ENCODE measurements at places on chromosomes 2 and 18.

DNA sequence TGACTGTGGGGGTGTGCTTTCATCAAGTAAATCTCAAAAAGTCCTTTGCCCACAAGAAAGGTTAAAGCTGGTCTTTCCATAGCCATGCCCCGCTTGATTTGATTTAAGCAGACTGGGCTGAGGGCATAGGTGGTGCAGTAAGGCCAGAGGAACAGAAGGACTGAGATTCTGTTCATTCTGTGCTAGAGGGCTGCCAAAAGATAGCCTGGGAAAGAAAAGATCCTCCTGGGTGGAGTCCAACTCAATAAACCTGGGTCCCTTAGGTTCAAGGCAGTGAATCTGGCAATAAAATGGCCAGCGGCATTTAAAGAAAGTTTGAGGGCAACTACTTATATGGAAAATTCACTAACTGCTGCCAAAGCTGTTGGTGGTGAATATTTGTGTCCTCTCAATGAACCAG is 59.2 kb upstream of the MAP3K20 start:
- DNase-seq = no peak

- DNase-seq = no peak
Observed at GRCh38 chr2:238936162-238937052, 88.5 kb downstream of the TWIST2 start.

- no peak for DNase-seq
Observed at GRCh38 chr2:113826346-113827285, 63.3 kb upstream of the ACTR3 start.

- no peak for DNase-seq
Observed at GRCh38 chr2:38147333-38148121, 71.6 kb upstream of the CYP1B1 start.

DNA sequence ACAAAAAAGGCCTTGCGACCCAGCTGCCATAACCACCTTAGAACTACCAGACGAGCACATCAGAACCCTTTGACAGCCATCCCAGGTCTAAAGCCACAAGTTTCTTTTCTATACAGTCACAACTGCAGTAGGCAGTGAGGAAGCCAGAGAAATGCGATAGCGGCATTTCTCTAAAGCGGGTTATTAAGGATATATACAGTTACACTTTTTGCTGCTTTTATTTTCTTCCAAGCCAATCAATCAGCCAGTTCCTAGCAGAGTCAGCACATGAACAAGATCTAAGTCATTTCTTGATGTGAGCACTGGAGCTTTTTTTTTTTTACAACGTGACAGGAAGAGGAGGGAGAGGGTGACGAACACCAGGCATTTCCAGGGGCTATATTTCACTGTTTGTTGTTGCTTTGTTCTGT is 48.8 kb downstream of the FEZ2 start:
- DNase-seq = no peak

DNA sequence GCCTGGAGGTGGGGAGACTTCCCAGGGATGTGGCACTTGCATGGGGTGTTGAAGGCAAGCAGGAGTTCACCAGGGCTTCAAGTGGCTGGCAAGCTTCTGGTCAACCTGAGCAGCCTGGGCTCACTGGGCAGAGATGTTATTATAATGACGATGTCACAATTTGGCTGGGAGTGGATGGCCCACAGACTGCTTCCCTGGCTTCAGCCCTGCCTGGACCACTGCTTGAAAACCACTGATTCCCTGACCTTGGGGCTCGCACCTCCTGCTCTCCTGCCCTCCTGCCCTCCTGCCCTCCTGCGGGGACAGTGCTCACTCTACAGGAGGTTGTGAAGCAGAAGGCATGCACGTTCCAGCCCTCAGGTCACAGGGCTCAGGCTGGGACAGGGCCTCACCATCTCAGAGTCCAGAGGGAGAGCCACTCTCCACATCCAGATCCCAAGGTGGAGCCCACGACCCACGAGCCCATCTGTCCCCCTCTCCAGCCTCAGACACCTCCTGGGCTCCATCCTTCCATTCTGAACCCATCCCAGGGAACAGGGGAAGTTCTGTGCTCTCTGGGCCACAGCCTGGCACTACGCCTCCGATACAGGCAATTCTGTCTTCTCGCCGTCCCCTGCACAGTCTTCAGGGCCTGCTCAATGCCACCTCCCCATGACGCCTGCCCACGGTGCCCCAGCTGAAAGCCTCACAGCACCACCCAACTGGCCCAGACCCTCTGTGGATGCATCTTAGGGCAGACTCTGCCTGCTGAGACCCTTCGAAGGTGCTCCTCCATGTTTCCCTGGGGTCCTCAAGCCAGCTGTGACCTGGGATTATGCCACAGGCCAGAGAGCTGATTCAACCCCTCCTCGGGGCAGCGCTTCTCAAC is 241.6 kb upstream of the RAB6C start:
- DNase-seq = no peak

GRCh38 chr18:25230658-25231326 is 121.2 kb downstream of the ZNF521 start:
- no peak for DNase-seq

- no peak for DNase-seq
Observed at GRCh38 chr2:99753505-99753904, 263.7 kb upstream of the REV1 start.

GRCh38 chr2:116145031-116145430 is 1669.5 kb upstream of the DDX18 start:
- no peak for DNase-seq

GRCh38 chr2:96131152-96131812 is 7.0 kb downstream of the ASTL start:
- DNase-seq = no peak

DNA sequence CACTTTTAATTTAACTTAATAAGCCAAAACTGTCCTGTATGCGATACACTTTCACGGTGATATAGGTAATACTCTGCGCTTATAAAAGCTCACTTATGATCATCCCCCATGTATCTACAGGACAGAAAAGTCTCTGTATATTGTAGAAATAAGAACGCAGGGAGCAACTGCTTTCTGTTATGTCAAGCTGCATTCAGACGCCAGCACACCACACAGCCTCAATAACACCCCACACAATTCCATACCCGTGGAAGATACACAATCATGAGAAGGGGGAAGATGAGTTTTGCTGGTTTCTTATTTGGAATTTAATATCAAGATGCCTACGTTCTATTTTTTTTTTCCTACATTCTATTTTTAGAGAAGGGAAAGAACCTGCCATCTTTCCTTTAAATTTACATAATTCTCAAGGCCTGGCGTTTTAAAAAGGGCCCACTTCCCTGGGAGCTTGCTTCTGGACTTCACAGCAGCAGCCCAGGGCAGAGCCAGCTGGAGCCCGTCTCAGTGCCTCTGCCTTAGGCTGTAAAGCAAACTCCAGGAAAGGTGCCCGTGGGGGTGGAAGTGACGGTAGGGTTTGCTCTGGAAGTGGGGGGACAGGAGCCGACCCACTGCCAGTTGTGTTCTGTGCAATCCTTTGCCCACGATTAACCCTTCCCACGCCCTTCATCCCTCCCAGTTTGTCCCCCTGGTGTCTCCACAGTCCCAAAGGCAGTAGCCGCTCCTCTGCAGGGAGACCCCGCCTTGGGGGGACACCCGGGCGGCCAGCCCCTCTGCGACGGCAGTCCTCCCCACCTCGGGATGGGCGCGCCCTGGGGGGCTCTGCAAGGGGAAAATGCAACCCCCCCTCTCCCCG is 5.3 kb downstream of the PTGR3 start:
- DNase-seq = no peak

- DNase-seq = no peak
Observed at GRCh38 chr2:52269696-52270485, 1238.0 kb upstream of the NRXN1 start.

DNA sequence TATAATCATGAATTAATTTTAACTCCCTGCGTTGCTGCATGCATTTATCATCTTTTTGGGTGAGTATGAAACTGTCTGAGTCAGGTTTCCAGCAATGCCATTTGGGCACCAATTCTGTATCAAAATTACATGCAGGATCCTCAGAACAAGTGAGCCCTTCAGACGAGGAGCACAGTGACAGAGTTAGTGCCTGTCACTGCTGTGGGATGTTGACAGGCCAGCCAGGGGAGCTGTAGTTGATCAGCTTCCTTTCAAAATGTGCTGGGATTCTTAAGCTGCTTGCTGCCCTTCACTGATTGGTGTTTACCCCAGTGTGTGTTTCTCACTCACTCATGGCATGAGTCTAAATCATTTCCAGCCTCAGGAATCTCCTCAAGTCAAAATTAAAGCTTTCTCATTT is 109.2 kb downstream of the TPGS2 start:
- DNase-seq = no peak

GRCh38 chr2:175854129-175854528 is 147.9 kb downstream of the LNPK start:
- DNase-seq = no peak

GRCh38 chr2:101380376-101380775 is 6.9 kb downstream of the CREG2 start:
- DNase-seq = no peak

GRCh38 chr2:64442277-64442676 is 11.7 kb upstream of the LGALSL start:
- DNase-seq = no peak

DNA sequence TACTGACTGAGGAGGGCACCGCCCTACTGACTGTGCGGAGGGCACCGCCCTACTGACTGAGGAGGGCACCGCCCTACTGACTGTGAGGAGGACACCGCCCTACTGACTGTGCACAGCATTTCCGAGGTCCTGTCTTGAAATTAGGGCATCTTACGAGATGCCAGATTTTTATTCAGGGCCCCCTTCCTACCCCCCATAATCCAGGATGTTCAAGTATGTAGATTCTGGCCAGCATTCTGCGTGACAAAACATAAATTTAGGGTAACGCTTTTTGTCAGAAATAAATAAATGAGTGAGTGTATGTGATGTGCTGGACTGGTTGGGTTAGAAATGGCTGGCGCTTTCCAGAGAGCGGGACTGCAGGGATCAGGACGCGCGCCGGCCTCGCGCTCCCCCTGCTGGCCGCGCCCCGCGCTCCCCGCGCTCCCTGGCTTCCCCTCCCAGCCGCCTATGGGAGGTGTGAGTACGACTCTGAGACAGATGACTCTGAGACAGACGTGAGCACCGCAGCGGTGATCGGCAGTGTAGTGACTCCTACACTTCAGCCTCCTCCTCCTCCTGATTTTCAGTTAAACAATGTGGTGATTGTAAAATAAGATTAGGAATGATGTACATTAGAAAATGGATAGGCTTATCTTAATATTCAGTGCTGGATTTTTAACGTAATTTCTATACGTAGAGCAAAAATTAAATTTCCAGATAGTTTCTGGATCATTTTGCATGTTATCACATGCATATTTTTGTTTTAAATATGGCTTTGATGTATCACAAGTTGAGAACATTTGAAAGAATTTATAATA is 149.2 kb upstream of the NFATC1 start:
- peak; percentile 28 for DNase-seq

DNA sequence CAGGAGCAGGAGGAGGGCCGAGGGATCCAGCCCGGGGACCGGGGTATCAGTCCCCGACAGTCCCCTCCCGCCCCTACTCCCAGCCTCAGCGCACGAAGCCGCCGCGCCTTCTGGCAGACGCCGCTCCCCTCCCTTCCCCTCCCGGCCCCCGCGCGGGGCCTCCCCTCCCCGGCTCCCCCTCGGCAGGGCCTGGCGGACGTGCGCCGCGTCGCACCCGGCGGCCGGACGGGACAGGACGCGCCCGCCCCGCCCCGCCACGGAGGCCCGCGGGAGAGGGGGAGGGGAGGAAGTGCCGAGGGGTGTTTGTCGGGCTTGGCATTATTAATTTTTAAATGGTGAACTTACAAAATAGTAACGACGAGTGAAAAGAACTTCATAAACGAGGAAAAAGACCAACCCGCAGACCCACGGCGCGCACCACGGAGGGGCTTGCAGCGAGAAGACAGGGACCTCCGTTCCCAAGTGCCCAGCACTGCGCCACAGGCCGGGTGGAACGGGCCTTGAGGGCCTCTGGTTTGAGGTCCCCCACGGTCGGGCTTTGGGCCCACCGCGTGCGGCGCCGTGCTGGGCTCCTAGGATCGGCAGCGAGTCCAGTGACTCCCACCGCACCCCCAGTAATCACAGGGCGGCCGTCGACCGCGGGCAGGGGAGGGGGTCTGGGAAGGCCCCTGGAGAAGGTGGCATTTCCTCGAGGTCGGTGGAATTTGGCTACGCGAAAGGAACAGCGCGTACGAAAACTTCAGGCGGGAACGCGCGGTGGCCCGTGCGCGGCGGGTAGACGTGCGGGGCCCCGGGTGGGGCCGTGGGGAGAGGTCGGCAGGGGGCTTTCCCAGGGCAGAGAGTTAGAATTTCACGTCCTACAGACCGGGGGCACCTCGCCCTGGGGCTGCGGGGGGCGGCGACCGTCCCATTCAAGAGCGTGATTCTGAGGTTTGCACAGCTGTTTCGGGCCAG is 954 bp upstream of the CTDSP1 start:
- peak; percentile 52 for DNase-seq

DNA sequence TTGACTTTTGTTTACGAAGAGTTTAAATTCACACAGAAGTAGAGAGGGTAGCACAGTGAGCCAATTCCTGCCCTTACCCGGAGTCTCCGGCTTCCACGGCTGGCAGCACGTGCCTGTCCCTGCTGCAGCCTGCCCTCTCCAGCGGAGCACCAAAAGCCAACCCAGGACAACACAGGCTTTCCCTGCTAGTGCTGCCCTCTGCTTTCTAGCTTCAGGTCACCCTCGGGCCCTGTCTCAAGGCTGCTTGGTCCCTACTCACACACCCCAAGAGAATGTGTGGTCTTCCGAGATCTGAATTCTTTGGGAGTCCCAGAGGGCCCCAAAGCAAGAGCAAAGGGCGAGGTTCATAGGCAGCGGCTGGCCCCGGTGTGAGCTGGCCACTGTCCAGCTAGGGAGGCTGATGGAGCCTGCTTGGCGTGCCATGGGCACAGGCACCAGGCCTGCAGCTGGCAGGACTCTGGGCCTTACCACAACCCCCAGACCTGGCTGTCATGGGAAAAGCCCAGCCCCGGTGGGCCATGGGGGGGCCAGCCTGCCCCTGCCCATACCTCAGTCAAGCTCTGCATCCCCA is 7.0 kb upstream of the HS6ST1 start:
- DNase-seq = no peak

DNA sequence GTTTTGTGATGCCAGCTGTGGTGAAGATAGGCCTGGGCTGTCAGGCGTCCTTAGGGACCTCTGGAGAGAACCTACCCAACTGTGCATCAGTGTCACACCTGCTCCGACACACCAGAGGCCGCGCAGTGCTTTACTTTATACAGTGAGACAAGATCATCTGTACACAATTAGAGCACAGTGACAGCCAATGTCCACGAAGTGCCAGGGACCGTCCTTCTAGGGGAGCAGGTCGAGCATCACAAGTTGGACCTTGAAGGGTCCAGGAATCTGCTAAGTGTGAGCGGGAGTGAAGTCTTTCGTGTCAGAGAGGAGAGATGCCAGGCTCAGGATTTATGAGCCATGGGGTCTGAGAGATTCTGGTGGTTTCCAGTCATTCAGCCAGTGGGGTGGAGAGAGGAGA is 104.2 kb downstream of the TMEM18 start:
- no peak for DNase-seq

DNA sequence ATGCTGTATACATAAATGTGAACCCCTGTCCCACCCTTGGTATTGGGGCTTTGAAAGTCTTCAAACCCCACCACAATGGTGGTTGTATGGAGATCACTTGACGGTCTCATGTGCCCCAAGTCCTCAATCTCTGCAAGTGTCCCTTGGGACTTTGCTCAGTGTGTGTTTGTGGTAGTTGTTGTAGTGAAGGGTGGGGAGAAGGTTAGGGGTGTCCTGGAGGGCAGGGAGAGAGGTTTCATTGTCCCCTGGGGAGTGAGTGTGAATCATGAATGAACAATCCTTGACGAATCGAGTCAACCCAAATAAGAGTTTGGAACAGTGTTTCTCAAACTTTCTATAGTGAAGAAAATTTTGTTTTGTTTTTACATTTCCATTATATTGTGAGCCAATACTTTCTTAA is 28.1 kb downstream of the COL4A3 start:
- no peak for DNase-seq

GRCh38 chr2:164523726-164524125 is 97.6 kb downstream of the GRB14 start:
- DNase-seq = no peak
